ENCODE measurements at places on chromosomes 4 and X.

- DNase-seq: no peak
These were observed 26.7 kb downstream of the OTC start for GRCh38 chrX:38379088-38379487.

DNA sequence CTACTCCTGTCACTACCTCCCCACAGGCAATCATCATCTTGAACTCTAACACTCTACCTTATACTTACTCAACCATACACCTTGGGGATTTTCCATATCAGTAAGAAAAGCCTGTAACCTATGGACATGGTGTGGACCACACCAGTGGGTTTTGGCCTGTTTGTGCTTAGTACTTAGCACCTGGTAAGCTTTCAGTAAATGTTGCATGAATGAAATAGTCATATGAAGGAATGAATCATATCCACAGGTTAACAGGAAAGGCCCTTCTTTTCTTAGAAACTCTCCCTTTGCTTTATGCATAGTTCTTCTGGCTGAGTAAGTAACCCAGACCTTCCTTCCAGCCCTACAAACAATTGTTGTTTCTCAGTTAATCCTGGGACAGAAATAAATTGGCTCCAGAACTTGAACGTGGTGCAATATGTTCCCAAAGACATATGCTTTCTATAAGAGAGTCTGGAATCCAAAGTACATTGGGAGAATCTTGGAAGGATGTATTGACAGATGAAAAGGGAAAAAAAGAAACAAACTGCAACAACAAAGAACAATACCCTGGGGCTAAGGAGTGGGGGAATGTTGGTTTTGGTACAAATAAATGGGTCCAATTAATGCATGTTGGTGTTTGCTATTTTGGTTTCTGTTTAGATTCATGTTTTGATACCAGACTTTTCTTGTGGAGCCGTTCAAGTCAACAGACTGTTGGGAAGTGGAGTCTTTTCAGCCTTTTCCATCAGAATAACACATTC lies 27.8 kb downstream of the RASL11B start:
- DNase-seq: no peak

GRCh38 chrX:110536816-110537215 lies 178.2 kb downstream of the RTL9 start:
- DNase-seq: no peak

DNA sequence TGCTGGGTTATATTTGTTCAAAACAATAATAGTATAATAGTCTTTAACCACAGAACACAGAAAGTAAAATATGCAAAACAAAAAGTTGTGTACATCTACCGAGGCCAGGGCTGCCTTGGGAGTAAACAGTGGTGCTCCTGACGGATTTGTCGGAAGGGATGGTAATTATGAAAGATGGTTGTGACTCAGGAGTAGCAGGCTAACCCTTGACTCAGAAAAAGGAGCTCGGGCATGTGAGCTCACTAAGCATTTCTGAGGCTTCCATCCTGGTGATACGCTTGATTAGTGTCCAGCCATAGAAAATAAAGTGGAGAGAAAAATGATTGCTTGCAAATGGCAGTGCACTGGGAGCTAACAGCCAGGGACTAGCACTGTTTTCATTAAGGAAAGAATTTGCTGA lies 53.2 kb upstream of the SPANXB1 start:
- DNase-seq: no peak

GRCh38 chr4:146439437-146439836 lies 82.3 kb downstream of the SLC10A7 start:
- no peak for DNase-seq
